ENCODE measurements at places on chromosomes 1 and 21.

GRCh38 chr1:208030288-208031091 lies 119.6 kb upstream of the CD34 start:
- DNase-seq = peak; percentile 51

DNA sequence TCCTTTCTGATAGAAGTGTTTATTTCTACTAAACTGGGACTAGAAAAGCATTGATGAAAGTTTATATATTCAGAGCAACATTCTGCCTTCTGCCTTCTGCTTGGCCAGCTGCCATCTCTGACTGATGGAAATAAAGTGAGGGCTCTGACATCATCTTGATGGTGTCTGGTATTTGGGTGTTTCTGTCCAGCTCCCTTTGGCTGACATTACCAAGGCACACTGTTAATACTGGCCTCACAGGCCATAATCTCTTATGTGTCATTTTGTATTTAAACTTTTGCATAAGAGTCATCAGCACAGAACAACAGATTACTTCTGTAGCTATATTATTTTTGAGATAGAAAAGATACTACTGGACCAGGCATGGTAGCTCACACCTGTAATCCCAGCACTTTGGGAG lies 216.9 kb downstream of the RYR2 start:
- DNase-seq = no peak

DNA sequence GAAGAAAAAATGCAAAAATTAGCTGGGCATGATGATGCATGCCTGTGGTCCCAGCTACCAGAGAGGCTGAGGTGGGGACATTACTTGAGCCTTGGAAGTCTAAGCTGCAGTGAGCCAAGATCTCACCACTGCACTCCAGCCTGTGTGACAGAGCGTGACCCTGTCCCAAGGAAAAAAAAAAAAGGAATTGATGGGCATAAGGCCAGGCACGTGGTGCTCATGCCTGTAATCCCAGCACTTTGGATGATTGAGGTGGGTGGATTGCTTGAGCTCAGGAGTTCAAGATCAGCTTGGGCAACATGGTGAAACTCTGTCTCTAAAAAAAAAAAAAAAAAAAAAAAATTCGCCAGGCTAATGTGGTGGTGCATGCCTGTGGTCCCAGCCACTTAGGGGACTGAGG lies 55.8 kb upstream of the ATP2B4 start:
- DNase-seq = no peak

GRCh38 chr1:208177656-208178055 lies 66.5 kb downstream of the PLXNA2 start:
- peak; percentile 83 for DNase-seq

DNA sequence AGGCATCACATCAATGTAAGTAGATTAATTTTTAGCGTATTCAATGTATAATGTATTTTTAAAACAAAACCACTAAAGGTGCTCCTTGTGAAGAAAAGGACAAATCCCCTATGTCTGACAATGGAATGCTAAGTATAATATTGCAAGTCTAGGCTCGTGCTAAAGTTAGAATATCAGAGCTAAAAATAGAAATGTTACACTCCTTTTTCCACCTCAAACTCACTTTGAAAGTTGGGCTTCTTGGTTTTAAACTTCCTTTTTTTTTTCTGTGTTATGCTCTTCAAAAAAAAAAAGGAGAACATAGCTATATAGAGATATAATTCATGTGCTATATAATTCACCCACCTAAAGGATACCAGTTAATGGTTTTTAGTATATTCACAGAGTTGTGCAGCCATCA lies 3.6 kb upstream of the SERBP1 start:
- no peak for DNase-seq

DNA sequence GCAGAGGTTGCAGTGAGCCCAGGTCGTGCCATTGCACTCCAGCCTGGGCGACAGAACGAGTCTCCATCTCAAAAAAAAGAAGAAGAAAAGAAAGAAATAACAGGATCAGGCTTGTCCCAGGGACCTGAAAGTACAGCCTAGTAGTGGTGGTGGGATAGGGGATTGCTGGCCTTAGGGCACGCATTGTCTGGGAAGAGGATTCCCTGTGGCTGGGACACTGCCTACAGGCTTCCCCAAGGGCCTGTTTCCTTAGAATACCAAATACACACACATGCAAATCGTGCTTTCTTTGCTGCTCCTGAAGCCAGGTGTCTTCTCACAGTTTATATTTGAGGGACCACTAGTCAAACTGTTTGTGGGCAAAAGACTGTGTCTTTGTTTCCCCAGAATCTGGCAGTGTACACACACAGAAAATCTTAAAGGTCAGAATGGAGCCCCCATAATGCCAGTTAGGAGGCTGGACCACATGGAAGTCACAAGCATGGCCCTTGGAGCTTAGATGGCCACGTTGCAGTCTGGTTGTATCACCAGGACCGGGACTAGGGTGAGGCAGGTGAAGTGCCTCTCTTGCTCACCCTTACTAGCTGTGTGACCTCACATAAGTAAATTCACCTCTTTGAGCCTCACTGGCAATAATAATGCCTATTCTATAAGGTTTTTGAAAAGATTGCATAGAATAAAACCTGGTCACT lies 12.7 kb upstream of the ASAP3 start:
- DNase-seq = no peak

DNA sequence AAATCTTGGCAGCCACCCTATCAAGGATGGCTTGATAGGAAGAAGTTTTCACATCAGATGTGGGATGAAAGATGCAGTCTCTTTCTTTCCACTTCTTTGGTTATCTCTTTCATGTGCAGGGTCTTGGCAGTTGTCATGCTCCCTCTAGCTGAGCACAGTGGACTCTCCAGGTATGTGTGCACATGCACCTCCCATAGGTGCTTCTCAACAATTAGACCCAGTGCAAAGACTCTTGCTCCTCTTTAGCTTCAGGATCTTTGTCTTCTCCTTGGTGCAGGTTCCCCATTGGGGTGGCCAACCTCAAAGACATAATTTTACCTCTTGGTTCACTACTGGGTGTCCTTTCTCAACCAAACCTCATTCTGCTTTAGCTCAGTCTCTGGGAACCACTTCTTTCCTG lies 80.7 kb downstream of the TBX15 start:
- no peak for DNase-seq

DNA sequence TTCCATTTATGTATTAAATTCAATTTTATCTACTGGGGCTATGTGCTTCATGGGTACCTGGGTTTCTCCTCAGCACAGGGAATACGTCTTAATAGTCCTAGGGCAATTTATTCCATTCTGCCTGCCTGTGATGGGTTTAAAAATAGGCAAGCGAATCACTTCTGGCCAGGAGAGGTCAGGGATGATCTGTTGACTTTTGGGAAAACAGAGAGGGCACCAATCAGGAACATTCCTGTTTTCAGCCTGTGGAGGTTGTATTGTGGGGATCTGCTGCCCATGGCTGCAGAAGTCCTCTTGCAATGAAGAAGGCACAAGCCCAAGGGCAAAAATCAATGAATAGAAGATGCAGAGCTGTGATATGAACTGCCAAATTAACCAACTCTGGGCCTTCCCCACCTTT lies 303.1 kb downstream of the CTH start:
- DNase-seq = peak; percentile 37

GRCh38 chr1:94982398-94982797 lies 55.5 kb upstream of the CNN3 start:
- no peak for DNase-seq

GRCh38 chr1:24437631-24438396 lies 22.2 kb downstream of the NIPAL3 start:
- peak; percentile 62 for DNase-seq

DNA sequence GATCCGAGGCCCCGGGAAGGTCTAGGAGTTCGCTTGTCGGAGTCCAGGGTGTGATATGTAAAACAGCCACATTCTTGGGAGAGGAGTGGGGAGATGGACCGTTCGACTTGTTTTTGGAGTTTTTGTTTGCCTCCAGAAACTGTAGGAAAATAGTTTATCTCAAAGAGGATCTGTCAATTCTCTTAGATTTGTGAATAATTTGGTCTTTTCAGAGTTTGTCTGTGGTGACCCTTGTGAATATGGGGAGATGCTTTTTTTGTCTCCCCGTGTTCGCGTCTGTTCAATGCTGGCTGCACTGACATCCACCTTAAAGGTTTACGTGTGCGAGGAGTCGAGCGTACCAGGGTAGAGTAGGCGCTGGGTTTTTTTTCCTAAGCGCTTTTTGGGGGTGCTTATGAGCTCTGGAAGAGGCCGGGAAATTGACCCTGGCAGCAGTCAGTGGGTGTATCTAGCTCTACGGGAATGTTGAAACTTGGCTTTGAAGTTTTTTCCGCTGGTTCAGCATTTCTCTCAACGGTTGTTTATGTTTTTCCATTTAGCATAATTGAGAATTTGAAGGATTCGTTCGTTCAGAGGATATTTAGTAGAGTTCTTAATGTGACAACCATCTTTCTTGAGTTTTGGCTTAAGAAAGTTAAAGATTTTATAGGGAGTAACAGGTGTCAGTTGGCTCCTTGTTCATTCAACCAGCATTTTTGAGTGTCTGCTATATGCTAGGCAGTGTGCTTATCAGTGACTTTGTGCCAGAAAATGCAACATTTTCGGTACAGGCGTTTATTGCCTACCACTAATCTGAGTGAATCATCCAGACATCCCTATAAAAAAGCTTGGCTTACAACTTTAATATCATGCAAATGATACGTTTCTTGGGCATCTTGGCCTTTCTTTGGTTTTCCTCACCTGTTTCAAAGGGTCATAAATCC lies 1.2 kb downstream of the SZRD1 start:
- DNase-seq = peak; percentile 3

DNA sequence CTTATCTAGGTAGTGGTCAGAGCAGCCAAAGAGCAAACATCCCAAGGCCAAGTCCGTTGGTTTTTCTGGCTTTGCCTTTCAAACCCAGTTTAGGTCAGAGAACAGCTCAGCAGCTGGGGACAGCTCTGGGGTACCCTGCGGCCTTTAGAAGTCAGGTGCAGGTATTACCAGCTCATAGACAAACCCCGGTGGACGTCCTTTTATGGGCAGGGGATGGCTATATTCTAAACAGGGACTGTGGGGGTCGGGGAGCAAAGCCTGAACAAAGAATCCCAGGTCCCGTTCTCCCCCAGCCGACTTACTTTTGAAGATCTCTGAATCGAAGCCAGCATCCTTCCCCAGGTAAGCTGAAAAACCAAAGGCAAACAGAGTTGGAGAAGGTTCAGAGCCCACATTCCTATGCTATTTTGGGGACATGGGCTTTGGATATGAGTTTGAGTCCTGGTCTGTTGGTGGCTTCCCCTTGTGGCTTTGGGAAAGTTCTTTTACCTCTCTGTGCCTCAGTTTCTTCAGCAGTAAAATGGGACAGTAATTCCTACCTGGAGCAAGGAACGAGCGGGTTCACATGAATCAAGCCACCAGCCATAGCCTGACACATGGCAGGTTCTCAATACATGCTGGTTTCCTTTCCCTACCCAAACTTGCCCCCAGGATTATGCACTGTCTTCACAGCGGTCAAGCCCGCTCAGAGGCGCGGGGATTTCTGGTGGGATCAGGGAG lies 16.6 kb downstream of the MYOM3 start:
- DNase-seq = no peak

DNA sequence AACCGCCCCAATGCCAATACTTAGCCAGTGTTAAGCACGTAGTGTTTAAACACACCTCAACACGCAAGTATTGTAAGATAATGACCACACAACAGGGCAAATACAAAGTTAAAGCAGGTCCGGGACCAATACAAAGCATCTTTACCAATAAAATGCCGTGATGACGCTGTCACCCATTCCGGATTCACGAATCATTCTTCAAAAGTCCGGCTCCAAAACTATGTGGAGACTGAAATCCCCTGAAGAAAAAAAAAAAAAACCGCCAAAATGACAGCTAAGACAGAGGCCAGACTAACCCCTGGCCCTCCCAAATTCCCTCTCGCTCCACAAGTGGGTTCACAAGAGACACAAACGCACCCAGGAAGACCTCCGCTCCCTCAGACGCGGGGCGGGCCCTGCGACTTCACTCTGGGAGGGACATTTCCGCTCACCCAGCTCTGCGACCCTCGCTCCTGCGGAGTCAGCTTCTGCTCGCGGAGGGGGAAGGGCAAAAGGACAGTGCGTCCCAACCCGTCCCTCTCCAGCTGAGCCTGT lies 625 bp upstream of the DARS2 start:
- no peak for DNase-seq

- DNase-seq = peak; percentile 49
Measured at GRCh38 chr1:153536671-153537375, 1.0 kb upstream of the S100A6 start.

DNA sequence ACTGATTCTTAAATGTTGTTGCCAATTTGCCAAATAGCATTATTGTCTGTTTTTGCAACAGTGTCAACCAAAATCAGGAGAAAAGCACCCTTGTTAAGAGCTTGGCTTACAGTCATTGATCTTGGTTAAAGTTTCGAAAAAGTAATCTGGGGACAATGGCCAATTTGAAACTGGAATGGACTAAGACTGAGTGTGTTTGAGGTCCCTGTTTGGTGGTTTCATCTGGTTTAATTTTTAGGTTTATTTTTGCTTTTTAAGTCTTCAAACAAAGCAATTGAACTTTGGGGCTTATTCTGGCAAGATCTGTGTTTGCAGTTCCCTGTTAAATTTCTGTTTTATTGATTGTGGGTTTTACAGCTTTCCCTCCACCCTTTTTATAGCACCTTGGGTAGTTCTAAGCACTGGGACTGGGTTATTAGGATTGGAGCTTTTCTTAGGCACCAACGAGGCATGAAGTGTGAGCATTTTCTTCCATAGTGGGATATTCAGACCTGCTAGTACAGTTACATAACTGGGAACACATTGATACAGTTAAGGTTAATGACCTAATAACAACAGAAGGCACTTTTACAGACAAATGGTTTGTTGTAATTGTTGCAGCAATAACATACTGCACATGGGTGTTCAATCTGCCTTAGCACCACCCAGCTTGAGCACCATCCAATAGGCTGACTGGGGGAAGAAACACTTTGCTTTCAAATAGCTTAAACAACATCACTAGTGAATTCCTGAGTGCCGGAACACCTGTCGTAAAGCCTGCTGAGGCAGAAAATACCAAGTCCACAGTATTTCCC lies 40.6 kb upstream of the MAP10 start:
- no peak for DNase-seq

- no peak for DNase-seq
Measured at GRCh38 chr1:25199819-25200620, 32.3 kb downstream of the SYF2 start.

DNA sequence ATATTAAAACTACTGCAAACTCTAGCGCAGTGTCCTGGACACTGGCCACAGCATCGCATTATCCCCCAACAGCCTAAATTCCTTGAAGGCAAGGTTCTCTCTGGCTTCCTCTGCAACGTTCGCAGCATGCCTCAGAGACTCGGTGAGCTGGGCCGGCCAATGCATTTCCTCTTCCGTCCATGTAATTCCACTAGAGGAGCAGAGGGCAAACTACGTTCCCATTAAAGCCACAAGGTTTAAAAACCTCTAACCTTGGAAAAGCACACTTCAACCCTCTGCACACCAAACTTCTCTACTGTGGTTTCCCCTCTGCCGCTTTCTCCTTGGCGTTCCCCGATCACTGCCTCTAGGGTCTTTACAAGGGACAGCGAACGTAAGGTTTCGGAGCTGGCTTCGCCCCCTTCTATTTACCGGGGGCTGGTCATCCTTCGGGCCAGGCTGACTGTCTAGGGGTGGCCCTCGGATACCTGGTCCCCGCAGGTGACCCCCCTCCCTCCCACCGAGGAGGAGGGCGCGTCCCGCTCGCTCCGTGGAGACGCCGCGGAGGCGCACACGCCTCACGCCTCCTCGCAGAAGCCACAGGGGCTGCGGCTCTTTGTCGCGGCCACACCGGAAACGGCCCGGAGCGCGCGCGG lies 456 bp upstream of the SMYD2 start:
- peak; percentile 80 for DNase-seq

All from NCI-H69 (cell line).